ENCODE measurements at places on chromosomes 3 and 15. TPM values are rescaled to one million over a fixed set of nuclear protein-coding genes. Genes with fewer than 3 reads are reported as not detected.

DNA sequence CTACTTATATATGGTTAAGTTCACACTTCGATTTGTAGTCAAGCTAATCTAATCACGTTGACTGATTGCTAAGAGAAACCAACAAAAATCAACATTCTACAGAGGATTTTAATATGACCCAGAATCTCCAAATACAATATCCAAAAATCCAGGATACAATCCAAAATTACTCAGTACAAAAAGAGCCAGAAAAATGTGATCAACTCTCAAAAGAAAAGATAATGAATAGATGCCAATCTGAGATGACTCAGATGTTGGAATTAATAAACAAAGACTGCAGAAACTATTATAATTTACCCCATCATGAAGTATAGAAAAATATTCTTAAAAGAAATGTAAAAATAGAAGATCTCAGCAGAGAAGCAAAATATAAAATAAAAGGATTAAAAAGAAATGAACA lies 22.3 kb downstream of the HACL1 start:
- DNase-seq: no peak

PRR23C gene
- not detected for total RNA-seq

- DNase-seq: no peak
These were observed 365.9 kb upstream of the PROK2 start for GRCh38 chr3:72150634-72151412.

DNA sequence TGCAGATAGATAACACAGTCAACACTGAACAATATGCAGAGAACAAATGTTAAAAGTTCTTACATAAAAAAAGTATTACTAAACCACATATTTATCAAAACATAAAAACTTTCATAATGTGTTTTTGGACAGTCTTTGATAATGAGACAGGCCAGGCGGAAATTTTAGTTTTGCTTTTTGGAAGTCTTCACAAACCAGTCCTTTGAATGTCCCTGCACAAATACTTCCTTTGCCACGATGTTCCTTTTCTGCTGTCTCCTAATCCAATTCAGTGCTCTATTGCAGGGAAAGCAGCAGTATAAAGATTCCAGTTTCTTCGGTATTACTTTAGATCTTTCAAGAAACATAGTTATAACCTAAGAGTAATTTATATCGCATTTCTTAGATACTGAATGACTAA lies 135.9 kb downstream of the TBL1XR1 start:
- DNase-seq: no peak

DNA sequence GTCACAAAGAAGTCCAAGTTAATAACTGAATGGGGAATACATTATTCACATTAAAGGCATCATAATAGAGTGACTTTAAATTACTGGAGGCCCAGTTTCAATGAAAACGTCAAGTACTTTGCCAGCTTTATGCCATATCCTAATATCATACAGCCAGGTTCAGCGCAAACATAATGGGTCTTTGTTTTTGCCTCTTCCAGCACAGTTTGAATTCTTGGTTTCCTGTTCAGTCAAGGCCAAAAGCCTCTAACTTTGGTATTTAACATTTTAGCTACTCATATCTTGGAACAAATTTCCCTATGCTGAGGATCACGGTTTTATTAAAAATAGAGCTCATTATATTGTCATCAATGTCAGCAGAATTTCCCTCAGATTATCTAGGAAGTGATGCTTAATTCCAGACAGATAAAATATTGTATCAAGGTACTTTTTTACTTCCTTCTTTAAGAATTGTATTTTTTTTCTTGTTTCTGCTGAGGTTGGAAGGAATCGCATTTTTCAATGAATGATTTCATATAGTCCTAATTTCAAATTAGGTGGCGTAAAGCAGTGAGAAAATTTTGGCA lies 269.2 kb downstream of the THRB start:
- DNase-seq: no peak

FEZF2 gene
- total RNA-seq: 0.28 TPM

- no peak for DNase-seq
These were observed 416.0 kb downstream of the OCA2 start for GRCh38 chr15:27683121-27683520.

DNA sequence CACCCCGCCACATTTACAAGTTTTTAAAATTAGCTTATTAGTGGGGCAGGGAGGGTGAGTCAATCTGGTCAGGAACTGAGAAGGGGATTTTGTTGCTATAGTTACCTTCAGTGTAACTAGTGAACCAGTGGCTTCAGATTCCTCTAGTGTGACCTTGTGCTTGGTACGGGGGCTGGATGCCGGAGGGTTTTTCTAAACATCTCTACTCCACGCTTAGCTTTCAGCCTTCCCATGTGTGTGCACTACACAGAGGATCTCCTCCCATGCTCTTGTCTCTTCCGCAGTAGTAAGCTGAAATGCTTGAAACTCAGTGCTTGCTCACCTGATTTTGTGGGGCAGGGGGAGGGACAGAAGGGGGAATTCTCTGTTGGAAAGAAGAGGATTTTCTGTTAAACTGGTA lies 67.9 kb upstream of the AKAP13 start:
- DNase-seq: no peak

DNA sequence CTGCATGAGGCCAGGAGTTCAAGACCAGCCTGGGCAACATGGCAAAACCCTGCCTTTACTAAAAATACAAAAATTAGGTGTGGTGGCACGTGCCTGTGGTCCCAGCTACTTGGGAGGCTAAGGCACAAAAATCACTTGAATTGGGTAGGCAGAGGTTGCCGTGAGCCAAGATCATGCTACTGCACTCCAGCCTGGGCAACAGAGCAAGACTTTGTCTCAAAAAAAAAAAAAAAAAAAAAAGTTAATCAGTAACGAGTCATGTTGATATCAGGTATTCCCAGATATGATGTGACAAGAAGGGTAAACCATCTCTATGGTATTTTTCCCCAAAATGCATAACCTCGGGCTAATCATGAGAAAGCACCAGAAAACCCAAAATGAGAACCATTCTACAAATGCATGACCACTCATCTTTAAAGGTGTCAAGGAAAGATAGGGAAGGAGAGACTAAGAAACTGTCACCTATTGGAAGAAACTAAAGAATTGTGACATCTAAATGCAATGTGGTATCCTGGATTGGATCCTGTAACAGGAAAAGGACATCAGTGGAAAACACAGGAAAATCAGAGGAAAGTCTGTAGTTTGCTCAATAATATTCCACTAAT lies 66.5 kb upstream of the MAP4 start:
- DNase-seq: no peak

GRCh38 chr3:16723978-16724377 lies 118.8 kb upstream of the DAZL start:
- no peak for DNase-seq

- no peak for DNase-seq
These were observed 35.8 kb downstream of the THSD4 start for GRCh38 chr15:71151081-71151480.

- DNase-seq: no peak
These were observed 27.3 kb upstream of the XIRP1 start for GRCh38 chr3:39219702-39220101.

DNA sequence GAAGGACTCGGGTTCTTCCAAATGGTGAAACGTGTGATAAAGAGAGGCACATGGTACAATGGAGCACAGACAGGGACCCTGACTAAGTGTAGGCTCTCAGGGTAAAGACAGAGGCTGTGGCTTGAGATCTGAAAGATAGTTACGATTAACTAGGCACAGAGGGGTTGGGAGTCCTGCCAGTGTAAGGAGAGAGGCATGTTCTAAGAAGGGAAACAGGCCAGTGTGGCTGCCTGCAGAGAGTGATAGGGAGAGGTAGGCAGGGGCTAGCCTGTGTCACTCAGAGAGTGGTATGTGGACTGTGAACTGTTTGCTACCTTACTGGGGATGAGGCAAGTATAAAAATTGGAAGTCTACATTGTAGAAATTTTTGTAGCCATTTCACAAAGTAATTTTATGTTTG lies 109.5 kb downstream of the PEX5L start:
- DNase-seq: no peak

DNA sequence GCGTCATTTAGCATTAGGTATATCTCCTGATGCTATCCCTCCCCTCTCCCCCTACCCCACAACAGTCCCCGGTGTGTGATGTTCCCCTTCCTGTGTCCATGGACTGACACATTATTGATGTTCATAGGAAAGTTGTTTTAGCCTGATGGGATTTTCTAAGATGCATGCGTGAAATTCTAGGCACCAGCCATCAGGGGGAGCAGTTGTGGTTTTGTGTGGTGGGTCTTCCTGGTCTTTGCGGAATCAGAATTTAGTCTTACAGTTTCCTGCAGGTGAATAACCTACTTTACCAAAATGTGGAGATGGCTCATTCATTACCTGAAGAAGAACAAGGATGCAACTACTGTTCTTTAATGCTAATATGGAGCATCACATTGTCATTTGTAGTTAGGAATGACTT lies 455.0 kb upstream of the THBS1 start:
- DNase-seq: peak; percentile 31

DNA sequence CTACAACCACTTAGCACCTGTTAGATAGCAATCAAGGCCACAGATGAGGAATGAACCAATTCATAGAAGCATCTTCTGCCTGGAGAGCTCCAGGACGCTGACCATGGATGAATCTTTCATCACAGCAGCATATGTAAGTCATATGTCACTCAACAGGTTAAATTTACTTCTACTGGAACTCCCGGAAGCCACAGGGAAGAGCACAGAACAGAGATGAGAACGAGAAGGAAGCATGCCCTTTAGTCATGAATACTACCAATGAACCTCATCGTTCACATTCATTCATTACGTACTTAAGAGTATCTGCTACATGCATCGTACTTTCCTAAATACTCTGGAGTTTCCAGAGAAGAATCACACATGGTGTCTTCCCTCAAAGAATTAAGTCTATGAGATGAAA lies 192.8 kb downstream of the STT3B start:
- DNase-seq: no peak

DNA sequence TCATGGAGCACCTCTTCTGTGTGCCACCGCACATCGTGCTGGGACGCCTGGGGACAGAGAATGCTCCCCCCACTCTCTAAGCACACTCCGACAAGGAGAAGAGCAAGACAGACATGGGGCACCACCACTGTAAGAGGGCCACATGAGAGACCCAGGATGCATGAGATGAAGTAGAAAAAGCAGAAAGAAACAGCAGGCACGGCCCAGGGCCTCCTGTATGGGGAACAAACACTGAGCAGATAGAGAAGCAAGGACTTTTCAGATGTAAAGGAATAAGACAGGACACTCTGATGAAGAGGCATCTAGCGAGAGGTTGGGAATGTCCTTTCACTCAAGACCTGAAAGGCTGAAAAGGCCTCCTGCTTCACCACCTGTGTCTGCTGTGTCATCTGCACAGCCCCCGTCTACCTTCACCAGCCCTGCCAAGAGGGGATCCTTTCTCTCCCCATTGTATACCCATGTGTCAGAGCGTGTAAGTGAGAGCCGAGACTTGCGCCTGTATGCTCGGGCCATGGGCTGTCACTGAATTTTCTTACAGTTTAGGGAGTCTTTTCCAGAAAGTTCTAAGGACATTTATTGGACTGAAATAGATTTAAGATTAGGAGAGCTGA lies 125.6 kb downstream of the LRRK1 start:
- DNase-seq: no peak

SCG5 gene
- 25.1 TPM for total RNA-seq

GRCh38 chr15:56839641-56840040 lies 78.8 kb upstream of the TCF12 start:
- DNase-seq: no peak

TPM1 gene
- total RNA-seq: 71.0 TPM

Data from neural crest cell (in vitro differentiated cells).